ENCODE measurements at places on chromosomes 12 and 14.

DNA sequence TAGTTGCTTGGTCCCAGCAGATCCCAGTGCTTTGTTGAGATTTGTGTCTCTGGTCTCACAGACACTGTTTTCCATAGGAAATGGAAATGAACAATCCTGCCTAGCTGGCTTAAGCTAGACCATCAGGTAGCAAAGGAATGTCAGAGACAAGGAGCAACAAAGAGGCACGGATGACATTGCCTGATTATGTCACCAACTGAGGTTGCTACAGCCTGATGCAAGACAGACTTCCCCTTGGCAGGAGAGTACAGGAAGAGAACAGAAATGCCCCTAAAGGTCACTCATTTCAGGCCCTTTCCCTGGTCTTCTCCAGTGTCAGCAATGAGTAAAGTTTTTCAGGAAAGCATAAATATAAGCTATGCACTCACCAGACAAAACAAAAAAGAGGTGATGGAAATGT lies 2.0 kb upstream of the PRB2 start:
- DNase-seq: no peak

DNA sequence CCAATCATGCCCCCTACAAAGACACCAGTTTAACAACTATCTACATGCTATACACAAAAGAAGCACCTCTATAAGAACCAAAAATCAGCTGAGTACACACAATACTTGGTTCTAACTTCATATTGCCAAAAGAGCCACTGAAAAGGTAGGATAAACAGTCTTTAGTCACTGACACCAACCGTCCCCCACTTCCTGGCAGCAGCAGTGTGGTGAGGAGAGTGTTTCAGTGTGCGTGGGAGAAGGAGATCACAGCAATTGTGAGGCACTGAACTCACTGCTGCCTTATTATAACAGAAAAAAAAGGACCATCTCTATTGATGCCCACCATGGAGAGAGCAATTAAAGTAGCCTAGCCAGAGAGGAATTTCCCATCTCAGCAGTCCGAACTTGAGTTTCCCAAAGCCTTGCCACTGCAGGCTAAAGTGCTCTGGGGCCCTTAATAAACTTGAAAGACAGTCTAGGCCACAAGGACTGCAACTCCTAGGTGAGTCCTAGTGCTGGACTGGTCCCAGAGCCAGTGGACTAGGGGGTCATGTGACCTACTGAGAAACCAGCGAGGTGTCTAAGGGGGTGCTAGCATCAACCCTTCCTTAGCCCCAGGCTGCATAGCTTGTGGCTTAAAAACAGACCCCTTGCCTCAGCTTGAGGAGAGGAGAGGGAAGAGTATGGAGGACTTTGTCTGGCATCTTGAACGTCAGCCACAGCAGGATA lies 37.1 kb upstream of the LMNTD1 start:
- no peak for DNase-seq

DNA sequence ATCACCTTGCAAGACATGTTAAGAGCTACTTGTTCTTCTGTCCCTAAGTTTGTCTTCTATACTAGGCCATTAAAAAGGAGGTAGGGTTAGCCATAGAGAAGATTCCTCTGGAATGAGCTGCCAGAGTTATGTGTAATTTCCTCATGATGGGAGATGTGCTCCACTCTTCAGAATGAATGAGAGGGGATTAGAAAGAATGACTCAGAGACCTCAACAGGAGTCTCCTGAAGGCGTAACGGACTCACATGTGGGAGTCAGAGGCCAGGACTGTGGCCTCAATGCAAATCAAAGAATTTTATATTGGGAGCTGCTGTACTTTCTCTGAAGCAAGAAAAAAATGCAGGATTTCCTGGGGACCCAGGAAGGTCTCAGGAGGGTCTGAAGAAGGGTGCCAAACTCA lies 87.8 kb upstream of the ATXN7L3B start:
- DNase-seq: peak; percentile 15

DNA sequence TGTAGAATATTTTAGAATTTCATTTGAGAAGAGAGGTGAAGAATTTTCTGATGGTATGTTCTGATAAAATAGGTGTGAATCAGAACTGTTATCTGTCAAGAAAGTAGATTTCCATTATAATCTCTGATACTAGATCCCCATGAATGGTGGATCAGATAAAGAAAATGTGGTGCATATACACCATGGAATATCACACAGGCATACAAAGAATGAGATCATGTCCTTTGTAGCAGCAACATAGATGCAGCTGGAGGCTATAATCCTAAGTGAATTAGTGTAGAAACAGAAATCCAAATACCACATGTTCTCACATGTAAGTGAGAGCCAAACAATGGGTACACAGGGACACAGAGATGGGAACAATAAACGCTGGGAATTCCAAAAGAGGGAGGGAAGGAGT lies 372.0 kb upstream of the ATP2B1 start:
- DNase-seq: no peak

DNA sequence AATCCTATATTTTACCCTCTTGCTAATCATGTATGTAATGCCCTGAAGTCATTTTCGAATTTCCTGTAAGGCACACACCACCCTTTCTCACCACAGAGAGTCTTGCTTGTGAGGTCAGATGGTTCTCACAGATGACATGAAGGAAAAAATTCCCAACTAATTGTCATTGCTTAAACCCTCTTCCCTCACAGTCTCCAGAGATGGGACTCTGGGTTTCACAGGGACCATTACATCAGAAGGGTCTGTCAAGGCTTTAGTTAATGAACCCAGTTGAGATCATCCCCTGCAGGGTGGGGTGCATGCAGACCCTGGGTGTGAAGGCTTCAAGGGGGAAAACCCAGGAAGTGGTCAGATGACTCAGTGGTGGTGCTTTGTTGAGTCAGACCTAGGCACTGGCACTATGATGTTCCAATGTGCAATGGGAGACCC lies 229.6 kb downstream of the BCAT1 start:
- peak; percentile 27 for DNase-seq

DNA sequence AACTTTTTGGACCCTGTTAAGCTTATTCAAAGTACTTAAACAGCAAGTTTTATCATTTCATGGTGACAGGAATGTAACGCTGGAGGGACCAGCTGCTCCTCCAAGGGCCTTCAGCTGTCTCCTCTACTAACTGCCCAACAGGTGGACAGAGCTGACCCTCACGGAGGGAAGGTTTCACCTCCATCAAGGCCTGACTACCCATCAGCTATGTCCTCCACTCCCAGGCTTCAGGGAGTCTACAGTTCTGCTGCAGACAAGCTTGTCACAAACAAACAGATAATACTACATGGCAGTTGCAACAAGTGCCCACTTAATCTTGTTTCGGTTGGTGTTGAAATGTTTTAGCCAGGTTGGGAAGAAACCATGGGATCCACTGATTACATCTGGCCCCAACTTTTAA lies 175.1 kb downstream of the TTC7B start:
- no peak for DNase-seq

GRCh38 chr12:87518481-87518880 lies 510.7 kb downstream of the C12orf50 start:
- no peak for DNase-seq

- DNase-seq: no peak
These were observed 20.6 kb downstream of the RACGAP1 start for GRCh38 chr12:50004696-50005095.

DNA sequence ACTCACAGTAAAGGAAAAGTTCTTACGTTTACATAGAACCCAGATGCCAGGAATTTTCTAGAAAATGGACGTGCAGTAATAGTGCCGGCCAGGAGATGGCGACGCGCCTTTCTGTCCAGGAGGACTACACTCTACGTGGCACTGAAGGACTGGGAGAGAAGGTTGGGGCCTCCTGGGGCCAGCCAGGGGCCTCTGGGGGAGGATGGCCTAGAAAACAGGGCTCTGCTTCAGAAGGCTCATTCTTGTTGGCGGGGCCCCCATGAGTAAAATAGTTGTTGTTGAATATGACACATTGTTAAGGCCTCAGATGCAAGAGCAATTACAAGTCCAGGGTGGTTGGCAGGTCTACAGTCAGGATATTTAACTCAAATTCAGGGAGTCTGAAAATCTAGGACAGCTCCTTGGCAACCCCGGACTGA lies 120.1 kb upstream of the MAX start:
- peak; percentile 75 for DNase-seq

DNA sequence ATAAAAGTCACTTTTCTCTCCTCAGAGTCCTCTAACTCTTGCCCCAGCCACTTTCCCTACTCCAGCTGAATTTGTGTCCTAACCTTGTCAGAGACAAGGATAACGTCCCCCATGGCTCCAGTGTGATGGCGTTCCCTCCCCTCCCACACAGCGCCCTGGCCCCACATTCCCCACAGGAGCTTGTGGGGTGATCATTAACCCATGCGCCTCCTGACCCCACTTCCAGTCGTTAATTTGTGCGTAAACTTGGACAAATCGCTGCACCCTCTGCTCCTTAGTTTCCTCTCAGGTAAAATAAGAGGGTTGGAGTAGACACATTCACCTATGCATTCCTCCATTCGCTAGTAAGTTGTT lies 22.9 kb upstream of the BCDIN3D start:
- no peak for DNase-seq

GRCh38 chr14:72738161-72738611 lies 155.7 kb downstream of the DPF3 start:
- DNase-seq: no peak

DNA sequence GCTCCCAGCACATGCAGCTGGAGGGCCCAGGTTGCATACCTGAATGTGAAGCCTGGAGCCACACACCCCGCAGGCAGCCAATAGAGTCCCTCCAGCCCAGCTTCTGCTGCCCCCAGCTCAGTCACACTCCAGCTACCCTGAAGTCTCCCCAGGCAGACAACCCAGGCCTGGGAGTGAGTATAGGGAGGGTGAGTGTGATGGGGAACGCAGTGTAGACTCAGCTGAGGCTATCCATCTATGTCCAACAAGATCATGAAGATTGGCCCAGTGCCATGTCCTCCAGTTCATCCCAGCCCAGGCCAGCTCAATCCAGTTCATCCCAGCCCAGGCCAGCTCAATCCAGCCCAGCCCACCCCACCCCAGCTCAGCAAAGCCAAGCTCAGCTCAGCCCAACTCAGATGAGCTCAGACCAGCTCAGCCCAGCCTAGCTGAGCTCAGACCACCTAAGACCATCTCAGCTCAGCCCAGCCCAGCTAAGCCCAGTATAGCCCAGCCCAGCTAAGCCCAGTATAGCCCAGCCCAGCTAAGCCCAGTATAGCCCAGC lies 330.4 kb downstream of the TMEM121 start:
- no peak for DNase-seq

DNA sequence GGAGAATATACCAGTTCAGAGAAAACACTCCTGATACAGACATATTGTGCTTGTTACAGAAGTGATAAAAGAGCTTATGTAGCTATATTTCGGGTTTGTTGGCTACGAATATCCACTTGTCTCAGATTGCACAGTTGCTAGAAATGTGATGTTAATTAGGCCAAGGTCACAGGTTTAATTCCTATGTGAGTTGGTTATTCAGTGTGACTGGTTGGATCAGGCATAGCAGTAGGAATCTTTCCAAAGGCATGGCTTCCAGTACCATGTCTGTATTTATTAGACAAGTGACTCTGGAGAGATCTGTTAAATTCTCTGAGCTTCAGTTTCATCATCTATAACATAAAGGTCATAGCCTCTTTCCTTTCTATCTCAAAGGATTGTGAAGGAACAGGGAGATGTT lies 152.7 kb upstream of the KITLG start:
- DNase-seq: no peak

- DNase-seq: no peak
These were observed 76.9 kb upstream of the SFSWAP start for GRCh38 chr12:131634037-131634436.

DNA sequence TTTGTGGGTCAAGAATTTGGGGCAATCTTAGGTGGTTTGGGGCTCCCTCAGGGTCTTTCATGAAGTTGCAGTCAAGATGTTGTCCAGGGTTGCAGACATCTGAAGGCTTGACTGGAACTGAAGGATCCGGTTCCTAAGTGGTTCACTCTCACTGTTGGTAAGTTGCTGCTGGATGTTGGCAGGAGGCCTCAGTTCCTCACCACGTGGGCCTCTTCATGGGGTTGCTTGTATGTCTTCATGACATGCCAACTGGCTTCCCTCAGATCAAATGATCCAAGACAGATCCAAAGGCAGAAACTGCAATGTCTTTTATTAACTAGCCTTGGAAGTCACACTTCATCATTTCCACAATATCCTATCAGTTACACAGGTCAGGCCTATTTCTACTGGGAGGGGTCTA lies 49.2 kb downstream of the ARF6 start:
- no peak for DNase-seq

GRCh38 chr12:79717006-79717405 lies 26.2 kb upstream of the PAWR start:
- DNase-seq: no peak

- DNase-seq: no peak
These were observed 391.4 kb downstream of the FUT8 start for GRCh38 chr14:65803885-65804284.

DNA sequence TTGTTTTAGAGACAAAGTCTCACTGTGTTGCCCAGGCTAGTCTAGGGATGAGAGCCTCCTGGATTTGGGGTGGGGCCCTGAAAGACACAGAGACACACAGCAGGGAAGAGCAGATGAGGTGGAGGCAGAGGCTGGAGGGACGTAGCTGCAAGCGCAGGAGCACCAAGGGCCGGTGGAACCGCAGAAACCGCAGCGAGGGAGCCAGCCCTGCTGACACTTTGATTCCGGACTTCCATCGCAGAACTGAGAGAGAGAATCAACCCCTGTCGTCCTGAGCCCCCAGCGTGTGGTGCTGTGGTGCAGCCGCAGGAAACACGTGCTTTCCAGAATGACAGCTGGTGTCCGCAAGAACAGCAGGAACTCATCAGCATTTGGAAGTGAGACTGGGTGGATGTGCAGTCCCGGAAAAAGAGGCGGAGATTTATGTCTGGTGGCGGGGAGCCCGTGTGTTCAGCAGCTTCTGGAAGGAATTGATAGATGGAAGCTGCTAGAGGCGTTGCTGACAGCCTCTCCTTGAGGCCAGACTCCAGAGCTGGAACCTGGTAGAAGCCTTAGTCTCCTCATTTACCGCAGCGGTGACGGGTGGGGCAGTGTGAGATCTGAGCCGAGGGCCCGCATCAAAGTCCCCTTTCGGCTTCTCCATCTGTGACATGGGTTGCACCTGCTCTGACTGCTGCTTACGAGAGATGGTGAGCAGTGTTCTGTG lies 21.9 kb upstream of the KLC1 start:
- DNase-seq: peak; percentile 95

DNA sequence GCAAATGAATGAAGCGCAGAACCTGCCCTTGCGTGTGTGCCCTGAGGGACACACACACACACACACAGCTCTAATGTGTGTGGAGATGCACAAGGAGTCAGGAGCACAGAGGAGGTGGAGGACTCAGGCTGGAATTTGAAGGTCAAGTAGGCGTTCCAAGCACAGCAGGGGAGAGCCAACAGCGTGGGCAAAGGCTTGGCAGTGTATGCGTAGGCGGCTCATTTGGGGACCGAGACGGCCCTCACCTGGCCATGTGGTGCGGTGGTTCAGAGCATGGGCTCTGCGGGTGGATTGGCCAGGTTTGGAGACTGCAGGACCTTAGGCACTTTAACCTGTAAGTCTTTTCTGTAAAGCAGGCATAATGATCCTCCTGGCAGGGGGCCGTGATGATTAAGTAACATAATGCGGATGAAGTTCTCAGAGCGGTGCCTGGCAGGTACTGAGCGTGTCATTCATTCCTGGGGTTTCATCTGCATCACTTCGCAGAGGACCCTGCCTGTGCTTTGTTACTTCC lies 69.5 kb upstream of the SLC24A4 start:
- no peak for DNase-seq

- DNase-seq: no peak
These were observed 671 bp upstream of the DIO3 start for GRCh38 chr14:101560534-101561113.

GRCh38 chr14:67837011-67837624 lies 17.5 kb downstream of the RAD51B start:
- peak; percentile 87 for DNase-seq

Data from AG10803 (cell line).